ENCODE measurements at places on chromosomes 6 and 20. TPM values are rescaled to one million over a fixed set of nuclear protein-coding genes. Genes with fewer than 3 reads are reported as not detected.

The SRF gene
- total RNA-seq: 20.4 TPM

GRCh38 chr6:131982740-131983259 is 31.6 kb upstream of the CCN2 start:
- no peak for DNase-seq

The SLC35F1 gene
- not detected for total RNA-seq

DNA sequence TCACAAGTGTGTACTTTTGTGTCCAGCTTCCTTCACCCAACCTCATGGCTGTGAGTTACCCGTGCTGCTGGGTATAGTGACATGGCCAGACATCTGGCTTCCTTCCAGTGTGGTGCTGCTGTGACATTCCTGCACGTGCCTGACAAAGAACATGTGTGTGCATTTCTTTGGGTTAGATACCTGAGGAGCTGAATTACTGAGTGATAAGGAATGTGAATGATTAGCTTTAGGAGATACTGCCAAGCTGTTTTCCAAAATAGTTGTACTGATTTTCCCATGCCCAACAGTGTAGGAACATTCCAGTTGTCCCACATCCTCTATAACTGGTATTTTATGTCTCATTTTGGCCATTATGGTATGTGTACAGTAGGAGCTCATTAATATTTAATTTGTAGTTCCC is 132.5 kb downstream of the PREX1 start:
- DNase-seq: no peak

DNA sequence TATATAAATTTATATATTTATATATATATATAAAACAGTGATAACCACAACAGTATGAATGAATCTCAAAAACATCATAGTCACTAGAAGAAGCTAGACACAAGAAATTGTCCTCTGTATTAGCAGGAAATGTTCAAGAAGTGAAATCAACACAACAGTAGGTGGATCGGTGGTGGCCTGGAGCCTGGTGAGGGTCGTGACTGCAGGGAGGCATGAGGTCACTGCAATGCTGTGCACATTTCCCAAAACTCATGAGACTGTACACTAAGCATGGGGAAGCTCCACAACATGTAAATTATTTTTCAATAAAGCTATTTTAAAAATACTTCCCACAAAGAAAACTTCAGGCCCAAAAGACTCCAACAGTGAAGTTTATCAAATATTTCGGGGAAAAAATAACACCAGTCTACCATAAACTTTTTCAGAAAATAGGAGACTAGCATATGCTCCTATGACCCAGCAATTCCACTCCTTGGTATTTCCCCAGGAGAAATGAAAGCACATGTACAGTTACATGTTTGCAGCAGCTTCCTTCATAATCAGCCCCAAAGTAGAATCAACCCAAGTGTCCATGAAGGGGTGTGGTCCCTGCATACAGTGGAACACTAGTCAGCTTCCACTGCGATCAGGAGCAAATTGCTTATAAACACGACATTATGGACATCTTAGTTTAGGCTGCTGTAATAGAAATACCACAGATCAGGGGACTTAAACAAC is 144.2 kb downstream of the TBXT start:
- no peak for DNase-seq

The TSHZ2 gene
- not detected for total RNA-seq
